ENCODE measurements at places on chromosomes 2 and 18. TPM values are rescaled to one million over a fixed set of nuclear protein-coding genes. Genes with fewer than 3 reads are reported as not detected.

HOXD12 gene
- total RNA-seq: not detected

- DNase-seq: no peak
Measured at GRCh38 chr2:19198381-19198780, 160.0 kb downstream of the OSR1 start.

DNA sequence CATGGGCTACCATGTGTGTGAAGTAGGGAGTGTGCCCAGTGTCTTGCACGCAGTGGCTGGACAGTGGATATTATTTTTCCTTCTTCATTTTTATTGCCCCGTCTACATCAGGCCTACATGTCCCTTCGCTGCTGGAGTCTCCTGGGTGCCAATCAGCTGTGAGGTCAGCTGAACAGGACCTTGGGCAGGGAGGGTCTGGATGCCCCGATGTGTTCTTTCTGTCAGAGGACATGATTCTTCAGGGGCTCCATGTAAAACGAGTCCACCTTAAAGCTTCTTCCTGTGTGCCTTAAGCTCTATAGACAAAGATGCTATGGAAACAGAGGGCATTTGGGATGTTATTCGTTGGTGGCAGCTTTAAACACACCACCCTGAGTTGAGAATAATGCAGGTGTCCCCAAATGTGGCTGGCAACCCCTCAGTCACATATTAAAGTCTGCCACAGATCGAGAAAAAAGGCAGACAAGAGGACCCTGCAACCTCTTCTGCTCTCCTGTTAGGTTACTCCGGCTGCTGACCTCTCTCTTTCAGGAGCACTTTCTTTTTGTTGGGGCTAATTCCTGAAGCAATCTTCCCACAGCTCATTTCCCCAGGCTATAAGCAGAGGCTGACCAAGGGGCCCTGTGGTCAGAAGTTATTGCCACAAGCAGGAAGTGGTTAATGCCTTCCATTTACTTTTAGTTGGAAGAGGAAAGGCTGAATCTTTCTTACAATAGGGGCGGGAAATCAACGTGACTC lies 20.0 kb downstream of the GREB1 start:
- peak; percentile 44 for DNase-seq

- no peak for DNase-seq
Measured at GRCh38 chr2:46270384-46270783, 26.8 kb upstream of the EPAS1 start.

FNDC4 gene
- 29.2 TPM for total RNA-seq

DNA sequence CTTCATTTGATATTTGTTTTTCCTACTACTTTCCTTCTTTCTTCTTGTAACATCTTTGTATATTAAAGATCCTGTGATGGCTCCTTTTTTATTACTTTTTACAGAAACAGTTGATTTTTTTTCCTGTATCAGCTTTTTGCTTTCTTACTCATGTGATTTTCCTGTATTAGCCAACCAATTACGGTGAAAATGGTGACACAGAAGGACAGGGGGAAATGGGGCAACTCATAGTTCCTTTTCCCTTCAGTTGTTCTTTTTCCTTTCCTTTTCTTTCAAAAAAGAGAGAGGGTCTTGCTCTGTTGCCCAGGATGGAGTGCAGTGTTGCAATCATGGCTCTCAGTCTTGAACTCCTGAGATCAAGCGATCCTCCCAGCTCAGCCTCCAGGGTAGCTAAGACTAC lies 117.8 kb downstream of the ATL2 start:
- DNase-seq: no peak

FEV gene
- not detected for total RNA-seq

DNA sequence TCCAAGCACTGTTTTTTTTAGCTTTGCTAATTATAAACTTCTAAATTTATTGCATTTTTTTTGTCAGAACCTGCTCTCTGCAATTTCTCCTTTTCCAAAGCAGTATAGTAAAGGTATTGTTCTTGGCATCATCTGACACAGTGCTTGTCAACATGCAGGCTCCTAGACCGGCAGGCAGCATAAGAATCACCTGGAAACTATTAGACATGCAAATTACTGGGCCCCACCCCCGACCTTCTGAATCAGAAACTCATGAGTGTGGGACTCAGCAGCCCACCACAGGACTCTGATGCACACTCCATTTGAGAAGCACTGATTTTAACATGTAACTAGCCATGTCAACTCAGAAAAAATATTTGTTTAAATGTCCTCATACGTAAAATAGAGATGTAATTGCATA lies 551.1 kb upstream of the CELF4 start:
- DNase-seq: no peak

C18orf54 gene
- 12.0 TPM for total RNA-seq

- peak; percentile 5 for DNase-seq
Measured at GRCh38 chr2:169928463-169928864, 101.2 kb downstream of the UBR3 start.

- no peak for DNase-seq
Measured at GRCh38 chr2:119108186-119108585, 50.4 kb downstream of the C1QL2 start.

GRCh38 chr2:230773039-230773773 lies 60.6 kb downstream of the CAB39 start:
- DNase-seq: no peak

DNA sequence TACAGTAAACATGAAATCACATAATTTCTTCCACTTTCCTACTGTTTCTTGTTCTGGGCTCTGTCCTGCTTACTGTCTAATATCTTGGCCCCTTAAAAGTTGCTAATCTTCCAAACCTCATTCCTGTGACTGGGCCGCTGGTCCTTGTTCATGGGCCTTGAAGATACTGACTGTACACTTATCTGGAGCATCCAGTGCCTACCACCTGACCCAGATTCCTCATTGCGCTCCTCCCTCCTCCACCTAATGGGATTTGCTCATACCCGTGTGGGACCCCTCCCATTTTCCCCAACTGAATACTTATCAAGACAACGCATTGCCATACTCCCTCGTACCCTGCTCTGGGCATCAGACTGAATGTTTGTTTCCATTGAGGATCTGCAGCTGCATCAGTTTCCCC lies 6.1 kb upstream of the IL37 start:
- DNase-seq: no peak

ST8SIA5 gene
- total RNA-seq: not detected

SKA1 gene
- 18.2 TPM for total RNA-seq

- no peak for DNase-seq
Measured at GRCh38 chr2:197349699-197350098, 39.1 kb upstream of the ANKRD44 start.

VSNL1 gene
- 15.7 TPM for total RNA-seq

ADAM17 gene
- 50.9 TPM for total RNA-seq

DNA sequence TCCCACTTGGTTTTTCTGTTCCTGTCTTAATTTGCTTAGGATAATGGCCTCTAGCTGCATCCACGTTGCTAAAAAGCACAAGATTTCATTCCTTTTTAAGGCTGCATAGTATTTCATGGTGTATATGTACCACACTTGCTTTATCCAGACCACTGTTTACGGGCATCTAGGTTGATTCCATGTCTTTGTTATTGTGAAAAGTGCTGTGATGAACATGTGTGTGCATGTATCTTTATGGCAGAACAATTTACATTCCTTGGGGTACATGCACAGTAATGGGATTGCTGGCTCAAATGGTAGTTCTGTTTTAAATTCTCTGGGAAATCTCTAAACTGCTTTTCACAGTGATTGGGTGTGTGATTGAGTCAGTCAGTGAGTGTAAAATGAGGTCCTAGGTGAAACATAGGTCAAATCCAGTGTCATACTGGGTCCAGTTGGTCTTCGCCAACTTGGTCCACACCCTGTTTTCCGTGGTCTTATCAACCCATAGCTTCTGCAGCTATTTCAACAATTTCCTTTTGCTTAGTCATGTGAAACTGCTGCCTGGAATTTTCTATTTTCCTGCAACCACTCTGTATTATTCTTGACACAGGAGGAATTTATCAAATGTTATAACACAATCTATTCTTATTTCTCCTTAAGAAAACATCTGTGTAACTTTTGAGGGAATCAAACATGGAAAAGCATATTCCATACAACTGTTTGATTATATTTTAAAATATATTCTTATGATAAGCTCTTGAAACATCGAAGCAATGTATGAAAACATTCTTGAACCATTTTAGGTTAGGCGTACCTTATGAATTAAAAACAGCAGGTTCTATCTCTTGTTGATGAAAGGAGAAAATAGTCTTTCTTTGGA lies 82.9 kb downstream of the ADCYAP1 start:
- DNase-seq: no peak

FOXD4L1 gene
- 0.33 TPM for total RNA-seq

Data from mammary epithelial cell (primary cell).